ENCODE measurements at places on chromosomes 13 and 19. TPM values are rescaled to one million over a fixed set of nuclear protein-coding genes. Genes with fewer than 3 reads are reported as not detected.

Gene LRG1
- not detected for total RNA-seq

Gene SLITRK6
- total RNA-seq, result 0.83 TPM

Gene RGL3
- 5.3 TPM for total RNA-seq

Gene ZNF225
- total RNA-seq, result 6.1 TPM

Gene SHANK1
- total RNA-seq, result 7.3 TPM

Gene LHB
- total RNA-seq, result not detected

Gene LRRC8E
- 7.4 TPM for total RNA-seq

Gene ZNF829
- total RNA-seq, result 3.3 TPM

Gene CFD
- total RNA-seq, result 38.5 TPM

Gene GRK1
- total RNA-seq, result 0.15 TPM

Gene CEACAM6
- total RNA-seq, result not detected

Gene VWA8
- total RNA-seq, result 30.3 TPM

Gene PSG6
- total RNA-seq, result 1.0 TPM

Gene AP1M2
- not detected for total RNA-seq
